ENCODE measurements at places on chromosomes 13 and 19.

DNA sequence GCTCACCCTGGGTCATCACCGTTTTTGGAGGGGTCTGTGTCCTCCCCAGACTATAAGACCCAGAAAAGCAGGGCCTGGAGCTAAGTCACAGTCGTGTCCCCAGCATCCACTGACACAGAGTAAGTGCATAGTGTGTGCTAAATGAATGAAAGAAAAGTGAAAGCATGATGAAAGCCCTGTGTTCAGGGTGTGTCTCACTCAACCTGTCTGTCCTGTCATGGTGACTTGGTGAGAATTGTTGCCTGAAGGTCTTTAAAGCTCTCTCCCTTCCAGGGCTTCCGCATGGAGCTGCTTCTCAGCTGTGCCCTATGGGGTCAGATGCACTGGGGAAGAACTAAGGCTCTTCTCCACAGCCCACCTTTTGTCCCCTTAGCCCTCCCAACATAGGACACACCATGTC lies 20.5 kb upstream of the IGFL1 start:
- peak; percentile 77 for ATAC-seq

- ATAC-seq: no peak
Observed at GRCh38 chr13:43157796-43158195, 134.4 kb downstream of the DNAJC15 start.

DNA sequence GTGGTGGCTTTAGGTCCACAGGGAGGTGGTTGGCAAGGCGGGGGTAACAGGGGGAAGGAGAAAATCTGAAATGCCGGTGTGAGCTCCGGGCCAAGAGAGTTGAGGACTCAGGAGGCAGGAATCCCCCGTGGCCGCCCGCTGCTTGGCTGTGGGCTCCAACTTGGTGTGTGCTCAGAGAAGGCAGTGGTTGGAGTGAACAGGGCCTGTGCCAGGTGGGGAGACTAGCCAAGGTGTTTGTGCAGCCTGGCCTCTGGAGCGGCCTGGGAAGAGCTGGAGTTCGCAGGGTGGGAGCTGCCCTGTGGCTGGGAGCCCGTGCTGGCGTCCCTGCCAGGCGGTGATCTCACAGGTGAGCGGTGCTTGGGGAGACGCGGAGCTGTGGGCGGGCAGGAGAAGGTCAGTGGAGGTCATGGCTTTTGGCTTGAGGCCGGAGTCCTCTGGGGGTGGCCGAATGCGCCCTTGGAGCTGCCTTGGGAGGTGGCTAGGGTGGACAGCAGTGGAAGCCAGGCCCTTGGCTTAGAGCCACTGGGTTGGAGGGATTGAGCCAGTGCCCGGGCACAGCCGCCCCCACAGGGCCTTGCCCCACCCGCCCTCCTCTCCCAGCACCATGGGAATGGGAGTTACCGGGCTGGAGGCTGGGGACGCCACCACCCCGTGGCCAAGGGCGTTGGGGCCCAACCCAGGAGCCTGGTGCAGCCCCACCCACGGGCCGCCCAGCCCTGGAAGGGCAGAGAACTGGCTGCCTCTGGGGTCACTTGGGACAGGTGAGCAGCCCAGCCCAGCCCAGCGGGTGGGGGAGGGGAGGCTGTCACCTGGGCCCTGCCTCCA lies 7.1 kb upstream of the CIRBP start:
- peak; percentile 46 for ATAC-seq

GRCh38 chr13:98529171-98529570 lies 47.7 kb downstream of the STK24 start:
- ATAC-seq: no peak

DNA sequence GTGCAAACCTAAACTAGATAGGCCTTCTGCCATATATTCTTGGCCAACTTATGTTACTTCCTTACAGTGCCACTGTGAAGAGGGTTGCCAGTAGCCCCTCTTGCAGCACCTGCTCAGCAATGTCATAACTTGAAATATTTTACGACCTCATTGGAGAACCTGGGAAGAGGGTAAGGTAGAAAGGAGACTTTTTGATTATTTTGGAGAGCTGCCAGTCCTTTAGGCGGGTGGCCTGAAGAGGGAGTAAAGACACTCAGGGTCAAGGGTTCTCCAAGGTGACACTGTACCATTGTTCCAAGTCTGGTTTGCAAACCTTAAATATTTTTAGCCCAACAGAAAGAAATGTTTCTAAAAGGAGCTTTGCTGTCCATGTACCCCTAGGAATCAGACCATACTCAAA lies 118.3 kb downstream of the FLT1 start:
- no peak for ATAC-seq

DNA sequence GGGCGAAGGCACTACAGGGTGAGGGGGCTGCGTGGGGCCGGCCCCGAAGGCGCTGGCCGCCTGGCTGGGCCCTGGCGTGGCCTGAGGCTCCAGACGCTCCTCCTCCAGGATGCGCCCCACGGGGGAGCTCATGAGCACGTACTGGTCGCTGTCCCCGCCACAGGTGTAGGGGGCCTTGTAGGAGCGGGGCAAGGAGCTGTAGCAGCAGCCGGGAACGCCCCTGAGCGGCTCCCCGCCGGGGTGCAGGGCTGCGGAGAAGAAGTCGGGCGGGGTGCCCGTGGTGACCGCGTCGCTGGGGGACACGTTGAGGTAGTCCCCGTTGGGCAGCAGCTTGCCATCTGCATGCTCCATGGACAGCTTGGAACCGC lies 3.0 kb downstream of the IRS2 start:
- ATAC-seq: no peak

DNA sequence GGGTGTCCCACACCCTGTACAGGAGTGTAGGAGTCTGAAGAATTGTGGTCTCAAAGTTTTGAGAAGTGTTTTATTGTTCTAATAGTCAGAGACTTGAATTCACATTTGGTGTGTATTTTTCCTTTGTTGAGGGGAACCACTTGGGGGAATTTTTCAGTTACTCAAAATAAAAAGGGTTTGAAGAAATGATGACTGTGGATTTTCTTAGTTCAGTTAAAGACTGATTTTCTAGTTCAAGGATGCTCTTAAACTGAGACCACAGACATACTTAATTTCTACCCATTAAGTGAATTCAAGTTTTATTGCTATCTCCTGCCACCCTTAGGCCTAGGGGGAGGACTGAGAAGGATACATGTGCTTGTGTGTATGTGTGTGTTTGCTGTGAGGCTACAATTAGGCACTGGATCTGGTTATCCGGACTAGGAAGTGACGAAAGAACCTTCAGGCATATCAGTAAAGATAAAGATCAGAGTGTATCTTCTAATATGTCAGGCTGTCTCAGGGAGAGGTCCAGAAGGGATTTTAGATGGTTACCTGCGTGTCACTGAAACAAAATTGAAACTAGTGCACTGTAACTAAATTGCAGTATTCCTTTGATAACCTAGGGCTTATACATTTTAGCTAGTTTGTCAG lies 234.9 kb upstream of the DACH1 start:
- ATAC-seq: no peak

- peak; percentile 76 for ATAC-seq
Observed at GRCh38 chr19:19429361-19429760, 23.9 kb downstream of the GATAD2A start.
